NCI-H1105 (cell line): ENCODE measurements at places on chromosomes 2 and 18.

DNA sequence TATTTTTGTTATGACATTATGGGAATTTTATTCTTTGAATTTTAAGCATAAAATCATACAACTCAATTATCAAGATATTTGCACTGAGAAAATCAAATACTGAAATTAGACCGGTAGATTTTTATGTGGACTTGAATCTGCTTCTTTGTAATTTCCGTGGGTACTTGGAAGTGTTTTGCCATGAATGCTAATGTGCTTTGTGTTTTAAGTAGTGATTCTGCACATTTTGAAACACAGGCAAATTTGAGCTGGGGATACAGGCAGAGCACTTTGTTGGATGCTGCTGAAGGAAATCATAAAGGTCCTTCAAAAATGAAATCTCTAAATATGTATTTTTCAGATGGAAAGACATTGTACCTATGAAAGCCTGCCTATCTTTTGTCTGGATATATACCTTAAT lies 446.3 kb upstream of the POU3F3 start:
- DNase-seq, result no peak

DNA sequence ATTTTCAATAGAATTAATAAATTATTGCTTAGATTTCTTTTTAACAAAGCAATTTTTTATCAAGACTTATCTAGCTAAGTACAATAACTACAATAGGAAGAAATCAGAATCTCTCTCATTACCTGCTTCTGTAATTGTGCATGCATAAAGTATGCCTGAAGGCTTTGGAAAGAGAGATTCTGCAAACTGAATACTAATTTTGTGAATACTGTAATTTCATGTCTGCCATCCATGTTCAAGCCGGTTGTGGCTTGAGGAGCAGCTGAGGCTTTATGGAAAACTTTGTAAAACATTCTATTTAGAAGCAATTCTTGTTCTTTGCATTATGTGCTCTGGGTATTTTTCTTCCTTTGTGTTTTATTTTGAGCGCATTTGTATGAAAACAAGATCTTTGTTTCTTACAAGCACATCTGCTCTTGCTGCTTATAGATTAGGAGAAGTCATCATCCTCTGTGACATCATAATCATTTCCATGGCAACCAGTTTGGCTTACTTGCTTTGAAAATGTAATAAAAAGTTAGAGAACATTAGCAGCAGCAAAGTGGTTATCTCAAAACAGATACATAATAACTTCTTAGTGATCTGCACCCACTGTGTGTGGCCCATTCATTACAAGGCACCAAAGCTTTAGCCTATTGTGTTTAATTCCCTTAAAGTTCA lies 16.0 kb upstream of the IKZF2 start:
- DNase-seq, result no peak

DNA sequence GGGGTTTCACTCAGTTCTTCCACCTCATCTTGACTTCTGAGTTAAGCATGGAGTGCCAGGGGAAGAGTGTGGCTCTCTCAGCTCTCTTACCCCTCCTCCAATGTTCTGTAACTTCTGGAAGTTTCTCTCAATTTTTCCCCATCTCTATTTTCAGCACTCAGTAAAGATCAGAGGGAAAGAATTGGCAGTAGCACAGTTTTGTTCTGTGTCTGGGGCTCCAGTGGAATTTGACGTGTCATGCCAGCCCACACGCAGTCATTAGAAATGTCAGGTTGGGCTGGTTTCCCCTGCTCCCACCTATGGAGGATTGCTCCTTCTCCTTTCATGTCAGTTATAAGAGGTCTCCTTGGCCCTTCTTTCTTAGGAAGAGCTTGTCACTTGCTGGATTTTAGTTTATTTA lies 104.6 kb upstream of the COL3A1 start:
- no peak for DNase-seq

DNA sequence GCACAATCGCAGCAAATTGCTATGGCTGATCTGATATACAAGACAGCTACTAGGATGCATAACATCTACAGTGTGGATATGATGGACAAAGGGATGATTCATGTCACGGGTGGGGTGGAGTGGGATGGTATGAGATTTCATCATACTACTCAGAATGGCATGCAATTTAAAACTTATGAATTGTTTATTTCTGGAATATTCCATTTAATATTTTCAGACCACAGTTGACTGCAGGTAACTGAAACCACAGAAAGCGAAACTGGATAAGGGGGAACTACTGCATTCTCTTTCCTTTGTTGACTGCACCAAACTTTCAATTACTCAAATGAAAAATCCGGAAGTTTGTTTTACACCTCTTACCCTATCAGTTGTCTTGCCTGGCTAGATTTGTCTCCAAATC lies 94.4 kb upstream of the NEUROD1 start:
- DNase-seq, result no peak

GRCh38 chr18:22355598-22355997 lies 62.1 kb downstream of the CTAGE1 start:
- no peak for DNase-seq

DNA sequence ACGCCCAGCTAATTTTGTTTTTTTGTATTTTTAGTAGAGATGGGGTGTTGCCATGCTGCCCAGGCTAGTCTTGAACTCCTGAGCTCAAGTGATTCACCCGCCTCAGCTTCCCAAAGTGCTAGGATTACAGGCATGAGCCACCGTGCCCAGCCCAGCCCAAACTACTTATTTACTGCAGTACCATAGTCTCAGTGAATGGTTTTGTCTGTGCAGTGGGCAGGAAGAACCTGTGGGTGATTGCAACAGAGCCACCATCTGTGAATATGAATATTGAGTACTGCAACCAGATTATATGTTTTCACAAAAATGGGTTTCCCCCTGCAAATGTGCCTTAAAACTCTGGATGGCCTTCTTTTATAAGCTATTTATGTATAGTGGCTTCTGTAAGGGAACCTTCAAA lies 9.1 kb downstream of the MPPE1 start:
- no peak for DNase-seq

DNA sequence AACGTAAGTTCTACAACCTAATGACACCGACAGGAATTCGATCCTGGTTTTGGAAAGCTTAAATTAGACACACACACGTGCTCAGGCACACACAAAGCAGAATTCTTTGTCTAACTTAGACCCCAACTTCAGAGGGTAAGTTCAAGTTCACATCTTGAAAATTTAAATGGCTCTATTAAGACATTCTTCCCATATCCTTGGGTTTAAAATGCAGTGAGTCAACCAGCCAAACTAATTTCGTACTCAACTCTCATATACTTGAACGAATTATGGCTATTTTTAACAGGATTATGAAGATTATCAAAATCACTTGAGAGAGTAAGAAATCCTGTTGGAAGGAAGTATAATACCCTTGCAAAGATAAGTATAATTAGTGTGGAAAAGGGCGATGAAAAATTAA lies 53.2 kb upstream of the ARL4C start:
- no peak for DNase-seq

DNA sequence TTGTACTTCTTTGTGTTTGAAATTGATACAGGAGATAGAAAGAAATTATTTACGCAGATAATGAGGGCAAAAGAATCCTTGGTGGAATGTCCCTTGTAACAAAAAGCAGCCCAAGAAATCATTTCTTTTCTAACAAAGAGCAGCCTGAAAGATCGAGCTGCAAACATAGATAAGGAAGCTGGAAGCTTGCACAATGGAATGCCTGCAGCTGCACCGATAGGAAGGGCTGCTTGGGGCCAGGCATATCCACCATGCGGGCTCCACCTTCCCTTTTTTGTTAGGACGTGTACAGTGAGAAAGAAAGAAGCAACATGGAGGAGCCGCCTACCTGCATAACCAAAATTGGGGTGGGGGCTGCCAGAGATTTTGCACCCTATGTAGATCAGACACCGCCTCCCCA lies 568.7 kb downstream of the METTL4 start:
- no peak for DNase-seq

DNA sequence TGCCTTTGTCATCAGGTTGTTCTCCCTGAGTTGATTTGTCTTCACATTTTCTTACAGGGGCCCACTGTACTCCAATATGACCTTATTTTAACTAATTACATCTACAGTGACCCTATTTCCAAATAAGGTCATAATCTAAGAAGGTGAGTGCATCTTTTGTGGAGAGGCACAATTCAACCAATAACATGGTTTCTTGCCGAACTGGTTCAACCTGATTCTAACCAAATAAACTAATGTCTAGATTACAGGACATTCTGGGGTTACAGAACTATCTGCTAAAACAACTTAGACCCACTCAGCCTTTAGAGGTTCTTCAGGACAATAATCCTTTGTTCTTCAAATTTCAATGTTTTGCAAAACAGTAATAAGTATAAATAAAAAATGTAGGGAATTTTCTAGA lies 496.5 kb upstream of the SOX11 start:
- no peak for DNase-seq

- DNase-seq, result peak; percentile 51
Observed at GRCh38 chr2:85327160-85327821, 498 bp downstream of the TGOLN2 start.

- no peak for DNase-seq
Observed at GRCh38 chr18:2898186-2898640, 51.4 kb downstream of the EMILIN2 start.

DNA sequence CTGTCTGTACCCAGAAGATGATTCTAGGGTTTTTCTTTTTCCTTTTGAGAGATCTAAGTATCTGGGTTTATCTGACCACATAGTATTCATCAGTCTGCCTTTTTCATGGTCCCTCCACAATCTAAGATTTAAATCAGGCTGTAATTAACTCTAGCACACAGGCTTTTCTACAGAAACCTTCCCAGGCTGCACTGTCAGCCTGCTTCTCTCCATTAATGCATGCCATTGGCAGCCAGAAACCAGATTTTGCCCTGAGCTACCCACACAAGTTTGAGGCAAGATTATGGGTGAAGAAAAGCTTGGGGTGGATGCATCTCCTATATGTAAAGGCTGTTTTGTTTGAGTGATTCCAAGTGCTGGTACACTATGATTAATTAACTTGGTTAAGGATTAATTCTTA lies 45.7 kb upstream of the EML4 start:
- no peak for DNase-seq

GRCh38 chr18:52816121-52816520 lies 476.1 kb downstream of the DCC start:
- no peak for DNase-seq

DNA sequence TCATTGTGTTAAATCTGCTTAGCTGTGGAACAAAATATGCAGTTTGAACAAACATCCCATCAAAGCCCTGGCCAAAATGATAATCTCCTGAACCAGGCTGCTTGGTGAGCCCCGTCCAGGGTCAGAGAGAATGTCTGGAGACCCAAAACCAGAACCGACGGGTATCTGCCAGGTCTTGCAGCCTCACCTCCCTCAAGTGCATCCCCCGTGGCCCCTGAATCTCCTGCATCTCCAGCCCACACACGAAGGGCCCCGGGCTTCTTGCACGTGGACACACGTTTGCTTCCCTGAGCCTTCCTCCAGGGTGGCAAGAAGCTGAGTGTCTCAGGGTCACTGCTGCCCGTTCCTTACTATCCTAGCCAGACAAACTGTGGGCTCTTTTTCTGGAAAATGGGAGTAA lies 50.5 kb upstream of the PXDN start:
- no peak for DNase-seq

- DNase-seq, result no peak
Observed at GRCh38 chr2:106956879-106957278, 70.9 kb upstream of the ST6GAL2 start.

DNA sequence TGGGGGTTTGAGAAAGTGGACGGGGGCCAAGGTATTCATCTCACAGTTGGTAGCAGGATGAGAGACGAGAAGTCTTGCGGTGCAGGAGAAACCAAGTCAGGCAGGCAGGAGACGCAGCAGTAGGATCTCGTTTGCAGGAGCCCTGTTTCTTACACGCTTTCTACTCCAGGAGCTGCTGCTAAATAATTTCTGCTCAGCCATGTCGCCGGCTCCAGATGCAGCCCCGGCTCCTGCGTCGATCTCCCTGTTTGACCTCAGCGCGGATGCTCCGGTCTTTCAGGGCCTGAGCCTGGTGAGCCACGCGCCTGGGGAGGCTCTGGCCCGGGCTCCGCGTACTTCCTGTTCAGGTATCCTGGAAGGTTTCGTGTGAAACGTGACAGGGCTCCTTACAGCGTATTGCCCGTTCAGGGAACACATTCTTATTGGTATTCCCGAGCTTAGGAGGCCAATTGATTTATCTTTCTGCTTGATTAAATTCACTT lies 494 bp downstream of the ANKZF1 start:
- no peak for DNase-seq

GRCh38 chr2:3703757-3704355 lies 481 bp downstream of the DCDC2C start:
- no peak for DNase-seq

GRCh38 chr2:120881981-120882788 lies 146.5 kb downstream of the GLI2 start:
- no peak for DNase-seq

DNA sequence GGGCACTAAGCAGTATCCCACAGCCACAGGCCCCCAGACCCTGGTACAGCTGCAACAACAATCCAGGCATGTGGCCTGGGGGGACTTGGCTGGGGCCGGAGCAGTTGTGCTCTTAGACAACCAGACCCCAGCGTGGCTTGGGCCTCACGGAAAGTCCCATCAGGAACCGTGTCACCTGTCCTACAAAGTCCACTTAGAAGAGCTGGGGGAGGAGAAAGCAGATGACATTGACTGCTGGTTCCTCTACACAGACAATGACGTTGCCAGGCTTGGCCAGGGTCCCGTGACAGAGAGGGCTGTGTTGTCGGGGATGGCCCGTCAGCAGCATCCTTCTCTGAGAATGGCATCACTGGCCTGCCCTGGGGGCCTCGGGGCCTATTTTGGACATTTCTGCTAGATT lies 124.5 kb downstream of the SEPTIN10 start:
- DNase-seq, result no peak

GRCh38 chr2:26628561-26629345 lies 12.4 kb downstream of the CIB4 start:
- DNase-seq, result no peak

GRCh38 chr2:163801486-163801885 lies 65.7 kb upstream of the FIGN start:
- DNase-seq, result no peak

DNA sequence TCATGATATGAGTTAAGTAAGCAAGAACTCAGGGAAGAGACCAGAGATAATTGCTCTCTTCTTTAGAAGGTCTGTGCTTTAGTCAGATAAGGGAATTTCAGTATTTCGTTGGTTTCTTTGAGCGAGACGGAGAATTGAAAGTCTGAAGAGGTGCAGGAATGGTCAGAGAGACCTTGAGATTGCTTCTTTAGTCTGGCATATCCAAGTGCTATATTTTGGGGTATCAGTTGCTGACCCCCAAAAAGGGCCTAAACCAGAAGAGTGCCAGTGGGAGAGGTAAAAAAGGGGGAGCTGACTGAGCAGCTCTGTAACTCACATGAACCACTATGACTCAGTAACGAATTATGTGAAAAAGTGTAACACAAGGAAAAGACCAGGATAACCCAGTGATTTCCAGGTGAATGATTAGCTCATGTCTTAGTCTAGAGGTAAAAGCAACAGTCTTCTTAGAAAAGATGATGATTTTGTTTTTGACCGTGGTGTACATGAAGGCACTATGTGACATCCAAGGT lies 932.9 kb downstream of the TDRD15 start:
- DNase-seq, result no peak

DNA sequence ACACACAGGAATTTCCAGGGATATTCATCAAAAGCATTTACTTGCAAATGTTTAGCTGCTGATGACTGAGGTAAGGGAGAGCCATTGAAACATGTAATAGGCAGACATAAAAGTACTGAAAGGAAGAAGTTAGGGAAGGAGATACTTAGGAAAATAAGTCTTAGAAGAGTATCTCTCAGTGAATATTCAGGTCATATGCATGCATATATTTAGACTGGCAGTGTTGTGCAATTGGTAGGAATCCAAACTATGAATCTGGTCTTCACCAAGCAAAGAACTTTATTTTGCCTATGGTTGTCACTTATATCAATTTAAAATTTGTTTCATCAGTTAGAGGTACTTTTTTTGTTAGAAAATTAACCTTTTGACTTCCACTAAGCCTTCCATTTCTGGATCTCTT lies 1490.7 kb downstream of the SUCLG1 start:
- DNase-seq, result no peak
